ENCODE measurements at places on chromosomes 12 and 14.

DNA sequence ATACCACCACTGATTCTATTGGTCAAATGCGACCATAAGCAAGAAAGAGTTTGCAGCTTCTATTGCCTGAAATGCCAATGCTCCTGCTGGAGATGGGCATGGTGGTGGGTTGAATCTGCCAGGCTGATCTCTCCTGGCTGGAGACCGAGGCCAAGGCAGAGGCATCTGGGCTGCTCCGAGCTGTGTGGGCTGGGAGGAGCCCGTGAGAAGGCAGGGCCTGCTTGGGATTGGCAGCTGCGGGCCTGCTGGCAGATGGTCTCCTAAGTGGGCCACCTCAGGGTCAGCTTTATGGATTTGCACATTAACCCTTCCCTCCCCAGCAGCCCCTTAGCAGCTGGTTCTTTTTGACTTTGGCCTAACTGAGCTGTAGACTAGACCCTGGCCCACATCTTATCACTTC lies 25.4 kb downstream of the SRRM4 start:
- no peak for DNase-seq

DNA sequence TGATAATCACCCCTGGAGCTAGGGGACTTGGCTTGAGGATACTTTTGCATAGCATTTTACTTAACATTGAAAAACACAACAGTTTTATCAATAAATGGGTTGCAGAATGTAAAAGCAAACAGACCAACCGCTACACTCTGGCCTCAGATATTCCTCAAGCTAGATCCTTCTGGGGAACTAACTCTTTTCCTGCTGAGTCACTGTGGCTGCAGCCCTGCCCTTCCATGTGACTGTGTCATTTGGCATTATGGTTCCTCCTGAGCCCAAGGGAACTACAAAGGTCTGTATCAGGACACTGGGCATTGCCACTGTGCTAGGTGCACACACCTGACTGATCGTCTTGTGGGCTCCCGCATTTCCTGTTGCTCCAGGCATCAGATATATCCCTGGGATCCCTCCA lies 56.6 kb downstream of the TTC9 start:
- peak; percentile 42 for DNase-seq

GRCh38 chr14:94751321-94751720 lies 18.6 kb downstream of the GSC start:
- no peak for DNase-seq

GRCh38 chr12:56816491-56816890 lies 53.4 kb downstream of the HSD17B6 start:
- DNase-seq, result no peak

- no peak for DNase-seq
Measured at GRCh38 chr12:81088221-81088620, 10.3 kb downstream of the ACSS3 start.

GRCh38 chr12:25976289-25976688 lies 17.8 kb downstream of the RASSF8 start:
- no peak for DNase-seq

GRCh38 chr12:48084841-48085460 lies 20.9 kb downstream of the SENP1 start:
- no peak for DNase-seq
